ENCODE measurements at places on chromosomes 5 and 9. TPM values are rescaled to one million over a fixed set of nuclear protein-coding genes. Genes with fewer than 3 reads are reported as not detected.

- DNase-seq = no peak
These were observed 32.6 kb downstream of the MAPK9 start for GRCh38 chr5:180259260-180259611.

GRCh38 chr5:179866241-179867078, 7.8 kb upstream of the MRNIP start:
- no peak for DNase-seq

- DNase-seq = no peak
These were observed 13.1 kb upstream of the SMC2 start for GRCh38 chr9:104080983-104081382.

GRCh38 chr9:134243778-134244467, 79.6 kb upstream of the RNU6ATAC start:
- DNase-seq = no peak

LMX1B gene
- 12.2 TPM for total RNA-seq

CD72 gene
- total RNA-seq = not detected

Data from SJCRH30 (cell line).